ENCODE measurements at places on chromosomes 2 and 18.

DNA sequence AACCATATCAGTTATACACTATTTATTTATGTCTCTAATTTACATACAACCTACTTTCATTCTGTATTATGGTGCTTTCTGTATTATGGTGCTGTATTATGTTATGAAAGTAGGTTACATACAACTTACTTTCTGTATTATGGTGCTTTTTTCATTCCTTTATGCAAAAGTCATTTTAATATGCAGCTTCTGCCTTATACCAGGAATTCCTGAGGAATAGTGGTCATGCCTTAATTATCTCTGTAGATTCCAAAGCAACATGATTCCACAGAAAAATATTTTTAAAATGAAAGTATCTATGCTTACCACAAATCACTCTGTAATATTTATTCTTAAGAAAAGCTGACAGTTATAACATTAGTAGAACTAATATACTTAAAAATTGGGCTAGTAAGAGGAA, 922.0 kb upstream of the NRXN1 start:
- no peak for DNase-seq

DNA sequence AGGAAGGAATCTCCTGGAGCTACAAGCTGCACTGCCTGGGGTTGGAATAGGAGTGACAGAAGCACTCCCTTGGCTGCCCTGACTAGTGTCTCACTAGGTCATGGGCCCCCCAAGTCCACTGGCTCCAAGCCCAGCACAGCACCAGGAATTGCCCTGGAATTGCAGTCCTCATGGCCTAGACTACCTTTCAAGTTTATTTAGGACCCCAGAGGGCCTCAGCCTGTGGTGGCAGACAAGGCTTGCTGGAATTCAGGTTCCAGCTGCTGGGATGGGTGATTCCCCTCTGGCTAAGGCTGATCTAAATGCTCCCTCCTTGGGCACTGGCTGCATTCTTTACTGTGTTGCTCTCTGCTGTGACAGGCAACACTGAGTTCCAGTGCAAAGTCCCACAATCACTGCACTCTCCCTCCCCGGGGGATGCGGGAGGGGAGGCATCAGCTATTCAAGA, 14.0 kb downstream of the STRADB start:
- DNase-seq: no peak

DNA sequence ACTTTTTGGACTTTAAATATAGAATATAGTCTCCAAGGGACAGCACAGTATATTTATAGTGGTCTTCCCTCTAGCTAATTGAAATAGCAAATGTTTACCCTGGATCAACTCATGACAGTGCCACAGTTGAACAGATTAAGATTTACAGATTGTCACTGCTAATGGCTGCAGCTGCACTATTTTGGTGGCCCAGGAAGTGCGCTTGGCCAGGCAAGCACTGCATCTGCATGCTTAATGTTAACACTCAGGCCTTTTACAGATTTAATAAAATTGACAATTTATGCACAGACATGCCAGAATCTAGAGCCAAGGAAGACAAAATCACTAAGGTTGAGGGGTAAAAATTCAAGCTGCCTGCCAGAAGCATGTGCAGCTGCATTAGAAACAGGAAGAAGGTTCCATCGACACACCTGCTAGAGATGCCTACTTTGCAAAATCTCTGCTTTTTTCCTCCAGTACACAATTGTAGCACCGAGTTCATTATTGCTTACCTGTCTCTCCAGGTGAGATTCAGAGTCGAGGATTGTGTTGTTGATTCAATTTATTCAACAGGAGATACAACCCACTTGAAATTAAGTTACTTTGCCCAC, 1042.3 kb upstream of the NRXN1 start:
- DNase-seq: no peak

DNA sequence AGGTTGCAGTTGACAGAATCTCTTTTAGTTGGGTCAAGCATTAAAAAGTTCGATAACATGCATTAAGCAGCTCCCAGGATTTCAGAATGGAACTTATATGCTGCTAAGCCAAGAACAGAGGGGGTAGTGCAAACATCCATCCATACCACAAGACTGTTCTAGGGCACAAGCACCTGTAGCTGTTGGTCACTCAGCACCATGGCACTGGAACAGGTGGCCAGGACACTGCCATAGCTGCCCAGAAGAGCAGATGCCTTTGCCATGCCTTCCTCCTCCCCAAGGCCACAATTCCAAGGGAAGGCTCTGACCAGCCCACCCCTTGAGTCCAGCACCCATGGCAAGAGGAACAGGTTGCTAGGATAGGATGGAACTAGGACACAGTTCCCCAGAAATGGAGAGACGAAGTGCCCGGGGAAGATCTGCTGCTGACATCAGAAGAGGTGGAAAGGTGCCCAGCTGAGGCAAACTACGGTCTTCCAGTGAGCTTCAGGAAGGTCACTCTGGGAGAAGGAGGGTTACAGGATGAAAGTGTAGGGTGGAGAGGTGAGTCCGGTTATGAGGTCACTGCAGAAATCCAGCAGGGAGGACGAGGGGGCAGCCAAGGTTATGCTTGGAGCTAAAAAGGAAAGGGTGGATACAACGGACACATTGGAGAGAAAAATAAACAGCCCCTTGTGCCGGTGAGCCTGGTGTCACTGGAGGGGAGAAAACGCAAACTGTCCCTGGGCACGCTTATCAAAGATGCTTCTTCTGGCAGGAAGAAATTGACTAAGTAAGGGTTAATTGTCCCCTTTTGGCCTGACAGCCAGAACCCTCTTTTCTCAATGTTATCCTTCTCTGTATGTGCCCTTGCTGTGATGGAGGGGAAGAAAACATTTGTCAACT, 41.9 kb downstream of the C1QL2 start:
- no peak for DNase-seq

DNA sequence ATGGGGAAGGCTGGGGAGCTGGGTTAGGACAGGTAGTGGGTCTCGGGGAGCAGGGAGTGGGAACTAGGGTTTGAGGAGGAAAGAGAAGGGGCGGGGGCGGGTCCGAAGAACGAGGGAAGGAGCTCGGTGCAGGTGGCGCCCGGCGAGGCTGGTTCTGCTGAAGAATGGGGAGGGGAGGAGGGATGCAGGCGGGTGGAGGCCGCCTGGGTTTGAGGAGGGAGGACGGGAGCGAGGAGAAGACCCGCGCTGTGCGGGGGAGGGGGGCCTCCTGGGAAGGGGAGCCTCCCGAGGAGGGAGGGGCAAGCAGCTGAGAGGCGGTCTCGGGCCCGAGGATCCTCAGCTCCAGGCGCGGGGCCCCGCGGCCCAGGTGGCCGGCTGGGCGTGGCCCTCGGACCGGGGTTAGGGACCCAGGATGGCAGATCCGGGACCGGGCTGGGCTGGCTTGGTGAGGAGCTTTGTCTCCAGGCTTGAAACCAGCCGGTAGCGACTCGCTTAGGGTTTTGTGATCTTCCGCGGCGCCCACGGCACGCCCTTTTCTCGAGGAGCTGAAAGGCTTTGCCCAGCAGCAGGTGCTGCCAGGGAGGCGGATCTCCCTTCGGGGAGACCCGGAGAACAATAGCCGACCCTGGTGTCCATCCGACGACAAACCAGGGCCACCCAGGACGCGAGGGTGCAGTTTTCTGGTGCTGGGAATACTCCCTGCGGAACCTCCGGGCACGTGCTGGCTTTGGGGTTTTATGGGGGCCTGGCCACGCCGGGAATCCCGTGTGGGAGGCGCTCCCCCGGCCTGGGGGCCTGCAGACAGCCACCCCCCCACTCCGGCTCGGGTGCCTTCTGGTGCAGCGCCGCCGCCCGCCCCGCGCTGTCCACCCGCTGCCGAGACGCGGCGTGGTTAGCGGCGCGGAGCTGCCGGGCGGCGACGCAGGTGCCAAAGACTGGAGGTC, 1.4 kb downstream of the DPYSL5 start:
- no peak for DNase-seq

GRCh38 chr2:69764286-69765095, 22.6 kb downstream of the ANXA4 start:
- no peak for DNase-seq

DNA sequence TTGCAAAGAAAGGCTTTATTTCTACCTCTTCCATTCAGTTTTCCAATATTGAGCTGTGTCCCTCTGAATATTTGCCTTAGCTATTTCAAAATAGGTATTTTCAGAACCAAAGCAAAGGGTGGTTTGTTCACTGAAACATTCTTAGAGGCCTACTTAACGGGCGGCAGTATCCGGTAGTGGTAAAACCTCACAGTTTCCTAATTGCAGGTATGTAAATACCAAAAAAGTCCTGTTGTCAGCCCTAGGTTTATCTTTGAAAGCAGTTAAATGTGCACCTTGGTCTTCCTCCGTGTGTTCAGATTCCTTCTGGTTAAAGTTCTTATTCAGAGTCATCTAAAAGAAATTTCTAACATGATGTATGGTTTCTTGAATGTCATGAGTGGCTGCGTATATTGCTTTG, 38.9 kb downstream of the CCNT2 start:
- DNase-seq: no peak

GRCh38 chr2:105796791-105797190, 52.1 kb downstream of the NCK2 start:
- DNase-seq: no peak

DNA sequence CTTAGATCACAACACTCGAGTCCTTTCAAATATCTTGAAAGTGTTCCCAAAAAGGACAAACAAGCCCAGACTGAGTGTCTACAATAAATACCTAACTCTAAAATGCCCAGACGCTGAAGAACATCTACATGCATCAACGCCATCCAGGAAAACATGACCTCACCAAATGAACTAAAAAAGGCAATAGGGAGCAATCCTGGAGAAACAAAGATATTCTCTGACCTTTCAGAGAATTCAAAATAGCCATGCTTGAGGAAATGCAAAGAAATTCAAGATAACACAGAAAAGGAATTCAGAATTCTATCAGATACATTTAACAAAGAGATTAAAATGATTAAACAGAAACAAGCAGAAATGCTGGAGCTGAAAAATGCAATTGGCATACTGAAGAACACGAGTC, 61.2 kb upstream of the CHN1 start:
- no peak for DNase-seq

DNA sequence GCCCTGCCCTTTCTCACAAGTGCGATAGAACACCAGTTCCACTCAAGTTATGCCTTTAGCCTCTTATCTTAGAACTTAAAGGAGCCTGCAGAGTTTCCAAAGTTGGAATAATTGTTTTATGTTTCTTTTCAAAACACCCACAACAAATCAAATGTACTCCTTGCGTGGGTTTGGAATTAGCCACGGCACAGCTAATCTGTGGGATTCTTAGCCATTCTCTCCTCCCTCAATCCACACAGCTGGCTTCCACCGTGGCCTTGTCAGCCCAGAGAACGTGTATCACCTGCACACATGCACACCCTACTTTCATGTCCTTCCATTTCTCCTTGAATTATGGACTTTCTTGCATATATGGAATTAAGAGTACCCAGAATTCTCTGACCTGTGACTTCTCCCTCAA, 135.1 kb upstream of the LTBP1 start:
- no peak for DNase-seq

- no peak for DNase-seq
Observed at GRCh38 chr2:160399880-160400279, 93.7 kb downstream of the RBMS1 start.

- DNase-seq: no peak
Observed at GRCh38 chr2:6164986-6165747, 473.0 kb downstream of the SOX11 start.

- DNase-seq: no peak
Observed at GRCh38 chr2:143893371-143893770, 626.5 kb downstream of the ZEB2 start.

- no peak for DNase-seq
Observed at GRCh38 chr2:85183076-85183475, 49.9 kb downstream of the TCF7L1 start.

GRCh38 chr2:144515099-144515695, 4.7 kb downstream of the ZEB2 start:
- DNase-seq: no peak

DNA sequence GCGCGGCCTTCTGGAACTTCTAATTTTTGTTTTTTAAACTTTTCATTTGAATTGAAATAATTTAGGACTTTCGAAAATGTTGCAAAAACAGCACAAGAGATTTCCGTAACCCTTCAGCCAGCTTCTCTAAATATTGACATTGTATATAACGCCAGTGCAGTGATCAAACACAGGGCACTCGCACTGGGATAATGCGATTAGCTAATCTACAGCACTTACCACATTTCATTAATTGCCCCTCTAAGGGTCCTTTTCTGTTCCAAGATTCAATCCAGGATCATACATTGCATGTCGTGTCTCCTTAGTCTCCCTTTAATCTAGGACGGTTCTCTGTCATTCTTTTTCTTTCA, 343 bp upstream of the CD302 start:
- DNase-seq: no peak

- DNase-seq: no peak
Observed at GRCh38 chr2:68880213-68880612, 9.0 kb upstream of the BMP10 start.

GRCh38 chr2:174142290-174142689, 106.0 kb downstream of the OLA1 start:
- DNase-seq: no peak

DNA sequence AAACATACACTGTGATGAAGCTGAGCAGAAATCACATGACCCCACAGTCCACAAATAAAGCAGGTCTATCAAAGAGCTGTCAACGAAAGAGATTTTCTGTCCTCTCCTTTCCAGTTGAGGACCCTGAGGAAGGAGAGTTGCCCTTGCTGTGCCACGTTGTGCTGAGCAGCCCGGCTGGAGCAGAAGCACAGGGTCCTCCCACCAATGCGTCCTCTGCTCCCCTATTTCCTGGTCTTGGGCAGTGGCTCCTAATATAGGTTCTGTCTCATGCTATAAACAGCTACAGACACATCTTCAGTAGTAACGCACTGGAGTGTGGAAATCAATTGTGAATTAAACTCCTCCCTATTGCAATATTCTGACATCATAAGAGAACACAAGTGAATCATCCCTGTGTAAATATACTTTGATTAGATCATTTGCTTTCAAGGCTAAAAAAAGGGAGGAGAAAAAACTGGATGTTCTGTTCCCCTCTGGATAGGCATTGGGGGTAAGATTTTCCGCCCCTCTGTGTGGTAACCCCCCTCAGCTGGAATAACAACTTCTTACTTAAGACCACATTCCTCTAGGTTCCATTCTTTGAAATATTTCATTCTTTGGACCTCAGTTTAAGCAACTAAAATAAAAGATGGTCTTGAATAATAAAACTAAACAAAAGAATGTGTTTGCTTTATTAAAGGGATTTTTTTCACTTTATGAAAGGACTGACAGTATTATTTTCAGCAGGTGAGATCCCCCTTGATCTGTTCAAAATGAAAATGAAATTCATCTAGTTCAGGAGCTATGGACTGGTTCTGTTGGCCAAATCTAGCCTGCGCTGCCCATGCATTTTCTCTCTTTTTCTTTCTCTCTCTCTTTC, 8.3 kb upstream of the RHOB start:
- no peak for DNase-seq

GRCh38 chr2:39981883-39982311, 202.8 kb upstream of the THUMPD2 start:
- no peak for DNase-seq

- DNase-seq: no peak
Observed at GRCh38 chr18:68436485-68436884, 278.4 kb downstream of the TMX3 start.

DNA sequence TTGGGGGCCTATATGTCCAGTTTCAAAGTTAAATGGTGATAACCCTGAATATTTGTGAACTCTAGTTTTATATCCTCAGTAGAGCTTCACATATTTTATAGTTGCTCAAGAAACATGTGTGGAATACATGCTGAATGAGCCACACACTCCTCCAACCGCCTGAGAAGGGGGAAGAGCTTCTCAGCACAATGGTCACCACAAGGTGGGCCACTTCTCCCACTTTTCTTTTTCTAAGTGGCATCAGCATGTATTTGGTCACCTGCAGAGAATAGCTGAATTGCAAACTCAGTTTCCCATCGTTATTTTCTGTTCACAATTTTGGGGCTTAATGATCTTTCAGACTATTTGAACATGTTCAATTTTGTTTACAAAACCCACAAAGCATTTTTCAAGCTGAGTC, 340.5 kb downstream of the PARD3B start:
- no peak for DNase-seq
